ENCODE measurements at places on chromosomes 5 and 9. TPM values are rescaled to one million over a fixed set of nuclear protein-coding genes. Genes with fewer than 3 reads are reported as not detected.

PRKACG gene
- not detected for total RNA-seq

MEGF9 gene
- total RNA-seq, result 6.7 TPM

PDE8B gene
- not detected for total RNA-seq

GOLM1 gene
- total RNA-seq, result 5.5 TPM

PCDHGB6 gene
- not detected for total RNA-seq

ESM1 gene
- total RNA-seq, result 0.38 TPM

FBLL1 gene
- total RNA-seq, result not detected

TAF1L gene
- total RNA-seq, result not detected

CAVIN4 gene
- 0.33 TPM for total RNA-seq

HOMER1 gene
- total RNA-seq, result 5.2 TPM

PCDHA8 gene
- total RNA-seq, result not detected

SLC34A1 gene
- total RNA-seq, result 0.19 TPM

CDO1 gene
- total RNA-seq, result 0.30 TPM

CKMT2 gene
- total RNA-seq, result not detected

NR6A1 gene
- 0.44 TPM for total RNA-seq

PCDHB3 gene
- not detected for total RNA-seq

SPATA31D1 gene
- not detected for total RNA-seq

ORM2 gene
- total RNA-seq, result not detected

PNPLA7 gene
- 3.0 TPM for total RNA-seq

RLN1 gene
- 1.5 TPM for total RNA-seq

LCN2 gene
- not detected for total RNA-seq

CYLC2 gene
- total RNA-seq, result not detected

NDUFA8 gene
- 36.4 TPM for total RNA-seq

SH3GL2 gene
- total RNA-seq, result not detected

RGS7BP gene
- total RNA-seq, result not detected

DDX4 gene
- total RNA-seq, result 0.29 TPM

MAP1B gene
- 0.03 TPM for total RNA-seq

TMEM38B gene
- total RNA-seq, result 17.9 TPM

LCN10 gene
- total RNA-seq, result 0.68 TPM

FYB1 gene
- 270 TPM for total RNA-seq

C8G gene
- not detected for total RNA-seq

RXFP3 gene
- not detected for total RNA-seq

MEF2C gene
- 0.19 TPM for total RNA-seq

PCDHGA6 gene
- total RNA-seq, result 0.16 TPM

ZNF618 gene
- 0.79 TPM for total RNA-seq

PCDHGB7 gene
- not detected for total RNA-seq

DOK3 gene
- 5.7 TPM for total RNA-seq

PCDHGC3 gene
- not detected for total RNA-seq

FGD3 gene
- total RNA-seq, result 72.1 TPM

ZNF300 gene
- total RNA-seq, result 0.44 TPM

OLFM1 gene
- total RNA-seq, result 0.30 TPM

CREBRF gene
- 11.2 TPM for total RNA-seq

HTR4 gene
- total RNA-seq, result not detected
